ENCODE measurements at places on chromosomes 11 and 22.

DNA sequence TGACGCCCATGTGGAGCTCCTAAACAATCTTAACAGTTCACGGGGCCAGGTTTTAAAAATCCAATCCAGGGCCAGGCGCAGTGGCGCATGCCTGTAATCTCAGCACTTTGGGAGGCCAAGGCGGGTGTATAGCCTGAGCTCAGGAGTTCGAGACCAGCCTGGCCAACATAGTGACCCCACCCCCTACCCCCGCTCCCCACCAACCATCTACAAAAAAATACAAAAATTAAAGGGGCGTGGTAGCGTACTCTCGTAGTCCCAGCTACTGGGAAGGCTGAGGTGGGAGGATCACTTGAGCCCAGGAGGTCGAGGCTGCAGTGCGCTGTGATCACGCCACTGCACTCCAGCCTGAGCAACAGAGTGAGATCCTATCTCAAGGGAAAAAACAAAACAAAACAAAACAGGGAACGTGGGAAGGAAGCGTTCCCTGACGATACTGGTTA, 689 bp upstream of the SART1 start:
- no peak for DNase-seq

- no peak for DNase-seq
Measured at GRCh38 chr11:126185259-126186024, 26.0 kb downstream of the RPUSD4 start.

GRCh38 chr11:8338138-8338537, 74.5 kb upstream of the LMO1 start:
- DNase-seq: peak; percentile 32

- DNase-seq: peak; percentile 45
Measured at GRCh38 chr22:49724893-49725489, 102.7 kb downstream of the BRD1 start.

- no peak for DNase-seq
Measured at GRCh38 chr22:28936200-28936599, 52.8 kb downstream of the ZNRF3 start.

- DNase-seq: no peak
Measured at GRCh38 chr11:113880971-113881370, 5.6 kb upstream of the USP28 start.

DNA sequence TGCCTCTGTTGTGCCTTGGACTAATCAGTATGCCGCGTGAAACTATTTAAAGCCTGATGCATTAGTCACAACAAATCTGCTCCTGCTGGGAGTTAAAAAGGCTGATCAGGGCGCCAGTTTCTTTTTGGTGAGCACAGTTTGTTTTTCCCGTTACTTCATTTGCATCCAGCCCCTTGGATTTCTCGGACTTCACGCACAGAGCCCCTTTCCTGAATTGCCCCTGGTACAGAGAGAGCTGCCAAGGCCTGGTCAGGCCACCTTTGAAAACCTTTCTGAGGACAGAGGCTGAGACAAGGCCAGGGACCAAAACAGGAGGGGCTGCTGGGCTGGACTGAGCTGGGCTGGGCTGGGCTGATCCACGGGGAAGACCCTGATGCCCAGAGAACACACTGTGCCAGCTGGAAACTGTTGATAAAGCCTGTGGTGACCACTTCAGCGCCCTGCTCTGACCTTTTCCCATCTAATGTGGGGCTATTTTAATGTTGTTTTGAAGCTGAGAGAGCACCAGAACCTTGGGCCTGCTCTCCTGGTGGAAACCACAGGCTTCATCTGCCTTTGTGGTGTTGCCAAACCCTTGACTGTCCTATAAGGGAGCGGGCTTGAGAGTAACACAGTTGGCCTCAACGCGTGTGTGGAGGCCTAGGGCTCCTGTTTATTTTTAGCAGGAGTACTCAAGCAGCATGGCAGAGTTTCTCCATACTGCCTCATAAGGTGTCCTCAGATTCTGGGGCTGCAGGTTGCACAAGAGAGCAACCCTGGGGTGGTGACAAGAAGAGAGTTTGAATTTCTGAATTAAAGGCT, 44.2 kb downstream of the NAV2 start:
- DNase-seq: no peak

GRCh38 chr22:49540084-49540912, 287.4 kb downstream of the BRD1 start:
- no peak for DNase-seq

DNA sequence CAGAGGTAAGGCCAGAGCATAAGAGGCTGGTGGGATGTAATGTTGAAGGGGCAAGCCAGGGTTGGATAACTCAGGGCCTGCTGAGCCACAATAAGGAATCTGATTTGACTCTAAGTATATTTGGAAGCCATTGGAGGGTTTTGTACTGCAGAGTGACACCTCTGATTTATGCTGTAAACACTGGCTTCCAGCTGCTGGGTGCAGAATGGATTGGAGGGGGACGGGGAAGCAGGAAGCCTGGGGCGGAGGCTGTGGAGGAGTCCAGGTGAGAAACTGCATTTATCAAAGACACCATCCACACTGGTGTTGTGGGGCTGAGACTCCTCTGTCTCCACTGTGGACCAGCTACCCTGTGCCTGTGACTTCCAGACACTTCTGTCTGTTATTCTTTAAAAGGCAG, 26.8 kb downstream of the MIAT start:
- no peak for DNase-seq

- DNase-seq: peak; percentile 79
Measured at GRCh38 chr11:117819096-117820040, 5.2 kb downstream of the FXYD2 start.

- DNase-seq: no peak
Measured at GRCh38 chr11:32053151-32053888, 37.6 kb upstream of the RCN1 start.

Data from cardiac fibroblast (primary cell).